ENCODE measurements at places on chromosomes 3 and 15.

DNA sequence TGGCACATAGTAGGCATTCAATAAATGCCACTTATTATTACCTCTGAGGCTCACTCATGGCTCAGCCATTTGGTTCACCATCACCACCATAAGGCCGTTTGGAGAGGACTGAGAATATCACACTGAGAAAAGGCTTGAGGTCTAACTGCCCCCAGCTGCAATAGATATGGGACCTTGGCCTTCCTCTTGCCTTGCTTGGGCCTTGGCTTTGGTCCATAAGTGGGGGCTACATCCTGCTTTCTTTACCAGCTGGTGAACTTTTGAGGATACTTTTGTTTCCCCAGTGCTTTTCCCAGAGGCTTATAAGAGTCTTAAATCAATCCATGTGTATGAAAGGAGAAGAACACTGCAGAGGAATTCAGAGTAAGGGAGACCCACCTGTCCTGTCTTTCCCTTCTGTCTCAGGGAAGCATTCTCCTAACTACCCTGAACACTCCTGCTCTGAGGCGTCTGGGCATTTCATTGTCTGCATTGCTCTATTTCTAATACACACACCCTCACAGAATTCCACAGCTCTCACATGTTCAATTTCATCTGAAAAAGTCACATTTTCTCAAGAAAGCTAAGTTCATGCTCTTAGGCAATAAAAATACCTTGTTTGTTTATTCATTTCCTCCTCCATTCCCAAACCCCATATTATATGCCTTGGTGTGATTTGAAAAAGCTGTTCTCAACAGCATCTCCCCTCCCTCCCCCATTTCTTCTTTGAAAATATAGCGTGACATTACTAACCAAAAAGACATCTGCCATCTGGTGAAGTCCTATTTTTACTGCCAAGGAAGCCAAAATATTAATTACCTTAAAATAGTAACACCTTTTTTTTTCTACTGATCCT, 22.5 kb upstream of the KCNMB2 start:
- no peak overlapping the region for H3K27ac ChIP-seq
- DNase-seq = no peak
- H3K4me1 ChIP-seq = no peaks in the 10 kb centered on the region
- no peak overlapping the region for H3K4me3 ChIP-seq

DNA sequence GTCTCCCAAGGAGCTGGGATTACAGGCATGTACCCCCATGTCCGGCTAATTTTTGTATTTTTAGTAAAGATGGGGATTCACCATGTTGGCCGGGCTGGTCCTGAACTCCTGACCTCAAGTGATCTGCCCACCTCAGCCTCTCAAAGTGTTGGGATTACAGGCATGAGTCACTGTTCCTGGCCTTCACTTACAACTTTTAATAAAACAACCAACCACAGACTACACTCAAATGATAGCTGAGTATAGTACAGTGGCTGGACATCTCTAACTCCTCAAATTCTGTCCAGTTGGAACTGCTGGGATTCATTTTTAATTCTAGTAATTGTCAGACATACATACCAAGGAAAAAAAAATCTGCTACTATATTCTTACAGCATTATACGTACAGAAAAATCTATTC, 71.0 kb downstream of the PBRM1 start:
- H3K27me3 ChIP-seq = no peaks in the 10 kb centered on the region
- DNase-seq = no peak
- no peak overlapping the region for H3K4me3 ChIP-seq
- no peak overlapping the region for H3K27ac ChIP-seq
- H3K36me3 ChIP-seq = no peaks in the 10 kb centered on the region

- no peak for DNase-seq
- H3K4me3 ChIP-seq = no peak overlapping the region
- H3K27ac ChIP-seq = no peak overlapping the region
- no peaks in the 10 kb centered on the region for H3K4me1 ChIP-seq
- H3K27me3 ChIP-seq = no peaks in the 10 kb centered on the region
Measured at GRCh38 chr15:73899197-73900094, 26.1 kb downstream of the TBC1D21 start.

GRCh38 chr15:44656298-44656697, 7.2 kb downstream of the SPG11 start:
- no peak overlapping the region for H3K27ac ChIP-seq
- no peaks in the 10 kb centered on the region for H3K27me3 ChIP-seq
- no peaks in the 10 kb centered on the region for H3K36me3 ChIP-seq
- no peaks in the 10 kb centered on the region for H3K4me1 ChIP-seq

DNA sequence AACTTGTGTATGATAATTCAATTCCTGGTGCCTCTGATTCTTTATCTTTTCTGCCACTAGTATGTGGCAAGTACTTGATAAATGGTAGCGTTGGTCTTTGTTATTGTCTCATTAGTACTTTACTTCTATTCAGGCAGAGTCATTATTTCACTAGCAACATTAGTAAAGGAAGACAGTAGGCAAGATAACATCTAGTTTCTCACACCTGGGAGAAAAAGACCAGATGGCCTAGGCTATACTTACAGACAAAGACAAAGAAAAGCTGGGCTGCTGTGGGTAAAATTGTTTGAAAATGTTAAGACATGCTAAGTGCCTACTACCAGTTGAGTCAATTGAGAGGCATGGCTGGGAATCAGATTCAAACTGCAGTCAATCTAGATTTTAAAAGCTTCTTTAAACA, 198.7 kb upstream of the CMC1 start:
- no peaks in the 10 kb centered on the region for H3K27me3 ChIP-seq
- no peaks in the 10 kb centered on the region for H3K36me3 ChIP-seq
- H3K27ac ChIP-seq = no peak overlapping the region
- no peak for DNase-seq

DNA sequence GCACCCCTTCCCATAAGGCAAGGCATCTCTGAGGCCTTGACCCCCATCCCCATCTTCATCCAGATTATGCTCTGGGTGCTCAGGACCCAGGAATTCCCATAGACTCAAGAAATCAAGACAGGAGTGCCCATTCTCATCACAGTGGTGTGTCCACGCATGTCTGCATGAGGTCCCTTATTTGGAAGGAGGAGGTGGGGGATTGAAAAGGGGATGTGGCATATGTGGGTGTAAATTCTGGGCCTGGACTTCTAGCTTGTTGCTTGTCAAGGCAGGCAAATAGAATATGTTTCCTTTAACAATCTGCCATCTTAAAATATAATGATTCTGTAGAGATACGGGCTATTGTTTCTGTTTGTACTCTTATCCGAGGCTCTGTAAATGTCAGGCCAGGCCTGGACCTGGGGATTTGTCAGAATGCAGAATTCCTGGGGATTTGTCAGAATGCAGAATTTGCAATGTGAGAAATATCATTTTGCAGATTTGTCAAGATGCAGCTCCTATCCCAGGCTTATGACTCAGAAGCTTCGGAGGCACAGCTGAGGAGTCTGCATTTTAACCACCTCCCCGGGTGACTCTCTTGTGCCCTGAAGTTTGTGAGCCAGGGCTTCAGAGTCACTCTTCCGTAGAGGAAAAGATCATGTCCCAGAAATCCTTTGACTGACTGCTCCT, 157.8 kb downstream of the SV2B start:
- H3K4me1 ChIP-seq = peaks cover 6% of the 10 kb centered on the region
- no peaks in the 10 kb centered on the region for H3K27me3 ChIP-seq
- DNase-seq = no peak
- H3K27ac ChIP-seq = peak overlapping the region; percentile 48

DNA sequence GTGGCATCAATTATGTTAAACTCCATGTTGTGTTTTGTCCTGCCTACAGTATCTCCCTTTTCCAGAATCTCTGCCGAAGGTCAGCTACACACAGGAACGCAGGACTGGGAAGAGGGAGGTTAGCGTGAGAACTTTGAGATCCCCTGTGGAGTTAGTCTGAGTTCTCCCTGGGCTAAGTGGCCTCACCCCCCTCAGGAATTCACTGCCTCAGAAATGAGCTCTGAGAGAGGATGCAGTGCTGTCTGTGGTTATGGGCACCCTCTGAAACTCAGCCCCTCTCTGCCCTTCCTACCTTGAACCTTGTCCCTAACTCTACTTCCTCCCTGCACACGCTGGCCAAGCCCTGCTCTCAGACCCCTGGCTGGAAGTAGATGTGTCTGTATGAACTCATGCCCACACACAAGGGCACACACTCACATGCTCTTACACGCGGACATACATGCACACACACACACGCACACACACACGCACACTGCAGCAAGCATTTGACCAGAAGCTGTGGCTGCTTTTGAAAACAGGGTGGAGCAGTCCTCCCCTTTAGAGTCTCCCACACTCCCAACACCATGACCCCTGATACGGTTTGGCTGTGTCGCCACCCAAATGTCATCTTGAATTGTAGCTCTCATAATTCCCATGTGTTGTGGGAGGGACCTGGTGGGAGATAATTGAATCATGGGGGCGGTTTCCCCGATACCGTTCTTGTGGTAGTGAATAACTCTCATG, 5.3 kb upstream of the VIPR1 start:
- DNase-seq = no peak
- no peaks in the 10 kb centered on the region for H3K36me3 ChIP-seq
- H3K27ac ChIP-seq = peak overlapping the region; percentile 28
- no peaks in the 10 kb centered on the region for H3K27me3 ChIP-seq

DNA sequence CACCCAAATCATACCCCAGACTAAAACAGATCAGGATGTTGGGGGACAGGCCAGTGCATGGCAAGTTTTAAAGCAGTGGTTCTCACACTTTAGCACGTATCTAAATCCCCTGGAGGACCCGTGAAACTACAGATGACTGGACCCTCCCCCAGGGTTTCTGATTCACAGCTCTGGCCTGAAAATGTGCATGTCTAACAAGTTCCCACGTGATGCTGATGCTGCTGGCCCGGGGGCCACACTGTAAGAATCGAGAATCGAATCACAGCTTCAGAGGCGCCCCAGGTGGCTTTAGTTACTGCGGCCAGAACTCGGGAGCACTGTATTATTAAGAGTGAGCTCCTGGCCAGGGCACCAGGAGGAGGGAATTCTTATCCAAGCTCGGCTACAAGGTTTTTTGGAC, 11.6 kb downstream of the ADAMTS17 start:
- H3K27me3 ChIP-seq = no peaks in the 10 kb centered on the region
- no peak overlapping the region for H3K27ac ChIP-seq
- no peaks in the 10 kb centered on the region for H3K4me1 ChIP-seq
- DNase-seq = no peak
- H3K4me3 ChIP-seq = no peak overlapping the region

- no peak overlapping the region for H3K27ac ChIP-seq
- H3K4me1 ChIP-seq = peaks cover 5% of the 10 kb centered on the region
- DNase-seq = no peak
- no peaks in the 10 kb centered on the region for H3K36me3 ChIP-seq
- H3K27me3 ChIP-seq = no peaks in the 10 kb centered on the region
- H3K4me3 ChIP-seq = no peak overlapping the region
Measured at GRCh38 chr3:66014056-66014455, 24.7 kb downstream of the MAGI1 start.

DNA sequence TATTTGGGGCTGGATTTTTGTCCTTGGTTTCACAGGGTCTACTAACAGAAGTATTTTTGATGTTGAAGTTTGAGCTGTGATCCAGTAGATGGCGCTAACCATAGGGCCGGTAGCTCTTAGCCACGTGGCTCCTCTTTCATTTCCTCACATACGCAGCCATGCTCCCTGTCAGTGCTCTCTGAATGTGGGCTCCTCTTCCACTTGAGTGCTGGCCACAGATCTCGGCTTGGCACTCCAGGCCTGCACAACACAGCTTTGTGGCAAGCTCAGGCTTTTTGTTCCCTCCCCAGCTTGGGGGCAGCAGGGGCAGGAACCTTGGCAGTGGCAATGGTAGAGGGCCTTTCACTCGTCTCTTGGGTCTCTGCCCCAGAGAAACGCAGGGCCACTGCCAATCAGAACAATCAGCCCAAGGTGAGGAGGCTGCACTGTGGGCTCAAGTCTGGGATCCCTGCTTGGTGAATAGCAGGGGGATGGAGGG, 18.6 kb upstream of the DNAAF4 start:
- no peaks in the 10 kb centered on the region for H3K27me3 ChIP-seq
- no peaks in the 10 kb centered on the region for H3K4me1 ChIP-seq
- H3K4me3 ChIP-seq = no peak overlapping the region
- H3K27ac ChIP-seq = no peak overlapping the region

GRCh38 chr15:69869881-69870505, 227.7 kb downstream of the TLE3 start:
- no peak overlapping the region for H3K27ac ChIP-seq
- H3K36me3 ChIP-seq = no peaks in the 10 kb centered on the region
- no peaks in the 10 kb centered on the region for H3K4me1 ChIP-seq
- H3K27me3 ChIP-seq = no peaks in the 10 kb centered on the region
- no peak for DNase-seq

- no peak for DNase-seq
- H3K27ac ChIP-seq = no peak overlapping the region
- no peaks in the 10 kb centered on the region for H3K36me3 ChIP-seq
Measured at GRCh38 chr15:41936649-41937567, 35.4 kb downstream of the EHD4 start.

GRCh38 chr3:38989917-38990510, 61.7 kb downstream of the SCN11A start:
- no peaks in the 10 kb centered on the region for H3K4me1 ChIP-seq
- no peak for DNase-seq
- H3K36me3 ChIP-seq = no peaks in the 10 kb centered on the region
- no peak overlapping the region for H3K27ac ChIP-seq
- H3K4me3 ChIP-seq = no peak overlapping the region

Measured in prostate gland (tissue), 2 donors.